Vein endothelial cell (primary cell): ENCODE measurements at places on chromosomes 2 and 18. TPM values are rescaled to one million over a fixed set of nuclear protein-coding genes. Genes with fewer than 3 reads are reported as not detected.

Gene CNGA3
- not detected in 2 replicates for total RNA-seq

Gene UGT1A3
- not detected in 2 replicates for total RNA-seq

Gene GNAL
- total RNA-seq: under 0.01 and 1.1 TPM in 2 replicates

Gene MEMO1
- total RNA-seq: 48.7 and 50.1 TPM in 2 replicates

Gene PSD4
- 0.57 and 0.65 TPM in 2 replicates for total RNA-seq

Gene CFAP65
- not detected in 2 replicates for total RNA-seq
